ENCODE measurements at places on chromosomes 4 and X.

DNA sequence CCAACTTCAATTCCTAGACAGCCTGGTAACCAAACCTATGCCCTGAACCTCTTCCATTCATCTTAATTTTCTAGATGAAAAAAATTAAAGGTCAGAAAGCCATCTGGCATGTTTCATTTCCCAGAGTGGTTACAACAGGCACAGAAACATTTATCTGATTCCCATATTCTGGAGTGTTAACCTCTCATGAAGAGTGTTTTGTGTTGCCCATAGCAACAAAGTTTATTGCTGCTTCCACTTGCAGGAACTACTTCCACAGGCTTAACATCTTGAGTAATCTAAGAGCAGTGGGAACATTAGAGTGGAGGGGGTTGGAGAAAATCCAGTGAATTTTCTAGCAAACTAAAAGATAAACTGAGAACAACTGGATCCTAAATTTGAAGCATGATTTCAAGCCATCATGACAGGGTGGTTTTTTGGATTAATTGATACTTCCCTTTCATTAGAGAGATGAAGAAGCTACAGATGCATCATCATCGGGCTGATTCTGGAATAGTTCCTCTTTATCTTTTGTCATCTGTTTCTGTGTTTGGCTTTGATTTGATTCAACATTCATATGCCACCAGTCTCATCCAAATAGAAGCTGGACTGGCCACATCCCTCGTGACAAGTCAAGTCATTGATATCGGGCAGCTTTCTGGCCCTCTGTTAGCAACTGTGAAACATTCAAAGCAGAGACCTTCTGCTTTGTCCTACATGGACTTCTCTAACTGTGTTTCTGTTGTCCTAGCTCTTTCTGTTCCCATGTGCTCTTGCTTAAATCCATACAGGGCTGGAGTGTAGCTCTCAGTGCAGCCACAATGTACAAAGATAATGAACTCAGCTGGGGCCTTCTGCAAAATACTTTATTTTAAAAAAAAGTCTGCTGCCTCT is 167.3 kb downstream of the MID1IP1 start:
- no peak for DNase-seq

DNA sequence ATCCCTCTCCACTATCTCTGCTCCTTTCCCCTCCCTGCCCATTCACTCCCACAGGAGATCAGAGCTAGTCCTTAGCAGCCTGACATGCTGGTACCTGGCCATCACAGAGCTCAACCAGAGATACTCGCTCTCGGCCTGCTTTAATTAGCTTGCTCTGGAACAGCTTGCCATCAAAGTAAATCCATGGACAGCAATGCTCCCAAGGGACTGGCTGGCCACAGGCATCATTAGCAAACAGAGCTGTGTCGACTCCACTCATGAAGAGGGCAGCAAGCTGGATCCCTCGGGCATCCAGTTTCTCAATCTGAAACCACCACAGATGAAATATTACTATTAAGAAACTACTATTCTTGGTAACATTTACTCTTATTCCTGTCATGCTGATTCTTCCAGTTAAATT is 43.4 kb upstream of the PHF8 start:
- DNase-seq, result no peak

- no peak for DNase-seq
Observed at GRCh38 chr4:6848717-6849305, 60.8 kb upstream of the TBC1D14 start.

- no peak for DNase-seq
Observed at GRCh38 chr4:14568351-14568750, 433.9 kb upstream of the CPEB2 start.

- no peak for DNase-seq
Observed at GRCh38 chr4:26873391-26874026, 12.9 kb downstream of the STIM2 start.

All from NCI-H526 treated with DMSO at 0.1 percent for 48 hours (cell line).